ENCODE measurements at places on chromosomes 3 and 15.

DNA sequence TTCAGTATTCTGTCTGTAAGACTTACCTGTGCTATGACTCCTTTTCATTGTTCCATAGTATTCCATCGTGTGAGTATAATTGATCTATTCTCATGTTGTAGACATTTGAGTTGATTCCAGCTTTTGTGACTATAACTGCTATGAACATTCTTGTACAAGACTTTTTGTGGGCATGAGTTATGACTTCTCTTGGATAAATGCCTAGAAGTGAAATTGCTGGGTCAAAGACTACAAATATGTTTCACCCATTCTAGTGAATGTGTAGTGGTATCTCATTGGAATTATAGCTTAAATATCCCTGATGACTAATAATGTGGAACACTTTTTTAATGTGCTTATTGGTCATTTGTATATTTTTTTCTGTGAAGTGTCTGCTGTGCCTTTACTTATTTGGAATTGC lies 27.6 kb upstream of the NPHP3 start:
- peak; percentile 36 for DNase-seq

- DNase-seq: peak; percentile 60
Observed at GRCh38 chr15:98428253-98428989, 219.9 kb upstream of the IGF1R start.

DNA sequence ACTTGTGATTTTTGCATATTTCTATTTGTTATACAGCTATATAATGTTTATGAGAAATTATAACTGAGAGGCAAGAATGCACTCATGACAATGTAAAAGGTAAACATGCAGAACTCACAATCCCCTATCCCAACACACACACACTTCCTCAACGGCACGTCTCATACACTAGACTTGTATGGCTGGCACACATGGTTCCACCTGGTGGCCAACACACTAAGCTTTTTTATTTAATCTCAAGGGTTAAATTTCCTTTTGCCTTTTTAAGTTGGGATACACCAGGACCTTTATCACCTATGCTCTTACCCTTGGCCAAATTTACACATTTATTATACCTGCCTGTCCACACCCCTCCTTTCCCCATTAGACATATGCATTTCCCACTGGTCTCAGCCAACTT lies 88.6 kb upstream of the PSMD6 start:
- no peak for DNase-seq

GRCh38 chr15:57444877-57445513 lies 68.7 kb downstream of the CGNL1 start:
- DNase-seq: no peak

- DNase-seq: peak; percentile 20
Observed at GRCh38 chr3:130709671-130710070, 37.0 kb downstream of the PIK3R4 start.

DNA sequence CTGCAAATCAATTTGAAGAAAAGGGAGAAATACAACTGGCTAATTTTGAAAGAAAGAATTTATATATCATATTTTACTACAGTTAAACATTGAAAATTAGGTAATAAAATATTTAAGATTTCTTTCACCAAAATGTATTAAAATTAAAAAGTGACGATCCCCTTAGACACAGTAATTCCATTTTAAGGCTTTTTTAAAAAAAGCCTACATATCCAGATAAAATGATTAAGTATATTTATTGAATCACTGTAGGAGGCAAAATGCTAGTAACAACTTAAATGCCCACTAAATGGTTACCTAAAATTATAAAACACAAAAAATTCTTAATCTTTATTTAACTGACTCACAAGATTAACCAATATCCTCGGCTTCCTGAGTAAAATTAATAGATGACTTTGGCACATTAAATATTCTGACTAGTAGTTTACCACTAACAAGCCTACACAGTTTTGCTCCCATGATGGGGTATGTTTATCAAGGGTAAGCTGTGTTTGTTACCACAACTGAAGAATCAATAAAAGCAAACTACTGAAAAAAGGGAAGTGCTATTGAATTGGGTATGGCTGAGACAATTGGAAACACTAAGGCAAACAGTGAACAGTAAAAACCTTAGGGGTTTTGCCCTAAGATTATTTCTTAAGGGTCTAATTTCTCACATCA lies 28.4 kb downstream of the ANKRD28 start:
- DNase-seq: no peak

- peak; percentile 47 for DNase-seq
Observed at GRCh38 chr15:68278595-68279405, 1.3 kb downstream of the FEM1B start.

DNA sequence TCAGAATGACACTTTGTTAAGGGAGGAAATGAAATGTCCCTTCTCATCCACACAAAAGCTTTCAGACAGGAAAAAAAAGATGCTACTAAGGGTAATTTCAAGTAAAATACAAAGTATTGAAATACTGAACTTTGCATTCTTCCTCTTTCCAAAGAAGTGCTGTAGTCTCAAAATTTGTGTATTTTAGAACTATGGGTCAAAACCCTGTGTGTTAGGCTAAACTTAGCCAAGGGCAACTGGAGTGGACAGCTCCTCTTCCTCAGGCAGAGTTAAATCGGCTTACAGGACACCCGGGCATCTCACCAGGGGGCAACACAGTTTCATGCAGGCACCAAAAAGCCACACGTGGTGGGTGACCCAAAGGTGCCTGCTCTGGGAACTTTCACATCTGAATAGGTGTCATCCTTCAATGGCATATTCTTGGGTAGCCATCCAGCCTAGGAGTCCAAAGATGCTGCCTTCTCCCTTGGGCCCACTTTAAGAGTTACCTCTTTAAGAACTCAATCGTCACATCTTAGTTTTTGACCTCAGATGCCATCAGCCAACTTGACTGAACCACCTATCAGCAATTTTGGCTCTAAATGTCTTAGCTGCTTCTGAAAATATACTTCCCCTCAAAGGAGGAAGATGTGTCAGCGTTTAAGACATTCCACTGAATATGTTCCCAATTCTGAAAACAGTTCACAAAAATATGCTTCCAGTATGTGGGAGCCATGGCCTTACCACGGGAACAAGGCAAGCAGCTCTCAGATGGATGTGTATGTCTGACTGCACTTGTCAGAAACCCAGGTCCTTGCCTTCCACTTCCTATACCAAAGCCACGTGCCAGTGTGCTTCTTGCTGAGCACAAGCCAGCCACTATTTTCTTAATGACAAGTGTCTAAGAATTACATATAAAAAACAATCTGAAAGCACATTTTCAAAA lies 32.2 kb upstream of the MUC13 start:
- no peak for DNase-seq

DNA sequence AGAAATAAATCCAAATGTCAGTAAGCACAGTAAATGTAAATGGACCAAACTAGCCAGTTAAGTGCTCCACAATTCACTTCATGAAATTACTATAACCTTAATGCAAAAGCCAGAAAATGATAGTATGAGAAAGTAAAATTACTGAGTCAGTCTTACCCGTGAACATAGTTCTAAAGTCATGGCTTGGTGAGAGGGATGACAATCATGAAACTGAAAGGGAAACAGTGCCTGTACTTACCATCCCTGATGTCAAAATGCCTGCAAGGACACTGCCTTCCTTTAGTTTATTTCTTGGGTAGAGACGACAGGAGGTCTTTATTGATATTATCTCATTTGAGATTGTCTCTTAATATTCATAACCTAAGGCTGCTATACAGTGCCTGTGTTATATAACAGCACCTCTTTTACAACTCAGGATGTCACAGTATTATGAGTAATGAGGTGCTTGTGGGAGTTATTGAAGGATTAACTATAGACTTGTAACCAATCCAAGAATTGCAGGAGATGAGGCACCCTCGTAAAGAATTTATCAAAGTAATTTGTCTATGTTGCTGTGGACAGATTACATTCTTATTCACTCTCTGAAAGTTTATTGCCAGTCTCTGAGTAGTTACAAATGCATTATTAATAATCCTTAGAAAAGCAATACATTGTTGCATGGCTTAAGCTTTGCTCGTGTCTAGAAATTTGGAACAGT lies 142.9 kb upstream of the BFSP2 start:
- DNase-seq: peak; percentile 61

DNA sequence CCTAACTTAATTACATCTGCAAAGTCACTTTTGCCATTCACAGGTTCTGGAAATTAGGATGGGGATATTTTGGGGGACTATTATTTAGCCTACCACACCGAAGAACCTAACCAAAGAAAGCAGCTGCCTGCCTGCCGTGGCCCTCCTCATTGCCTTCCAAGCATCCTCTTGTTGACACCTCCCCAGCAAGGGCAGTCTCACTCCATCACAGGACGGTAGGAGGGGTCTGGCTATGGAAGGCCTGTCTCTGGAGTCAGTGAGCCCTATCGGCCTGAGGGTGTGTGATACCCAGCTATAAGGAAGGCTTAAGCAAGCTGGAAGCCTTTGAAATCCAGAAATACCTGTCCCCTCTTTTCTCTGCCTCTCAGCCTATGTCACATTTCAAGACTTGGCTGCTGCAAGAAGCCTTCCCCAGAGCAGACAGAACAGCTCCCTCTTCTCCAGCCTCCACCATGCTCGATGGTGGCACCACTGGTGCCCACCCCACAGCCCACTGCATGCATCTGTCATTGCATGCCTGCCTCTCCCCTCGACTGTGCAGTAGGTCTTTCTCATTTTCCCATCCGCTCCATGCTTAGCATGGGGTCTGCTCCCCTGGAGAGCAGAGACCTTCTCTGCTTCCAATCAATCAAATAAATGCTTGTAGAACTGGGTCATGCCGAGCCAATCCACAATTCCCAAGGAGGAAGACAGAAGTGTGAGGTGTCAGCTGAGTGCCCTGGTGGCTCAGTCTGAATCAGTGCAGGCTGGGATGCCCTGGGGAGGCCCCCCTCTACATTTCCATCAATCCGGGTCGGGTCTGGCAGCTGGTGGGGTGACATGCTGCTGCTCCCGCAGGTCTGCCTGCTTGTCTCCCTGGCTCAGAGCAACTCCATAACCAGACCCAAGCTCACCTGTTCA lies 23.9 kb upstream of the LOXL1 start:
- DNase-seq: no peak

GRCh38 chr3:52109611-52110301 lies 44.5 kb downstream of the POC1A start:
- no peak for DNase-seq

DNA sequence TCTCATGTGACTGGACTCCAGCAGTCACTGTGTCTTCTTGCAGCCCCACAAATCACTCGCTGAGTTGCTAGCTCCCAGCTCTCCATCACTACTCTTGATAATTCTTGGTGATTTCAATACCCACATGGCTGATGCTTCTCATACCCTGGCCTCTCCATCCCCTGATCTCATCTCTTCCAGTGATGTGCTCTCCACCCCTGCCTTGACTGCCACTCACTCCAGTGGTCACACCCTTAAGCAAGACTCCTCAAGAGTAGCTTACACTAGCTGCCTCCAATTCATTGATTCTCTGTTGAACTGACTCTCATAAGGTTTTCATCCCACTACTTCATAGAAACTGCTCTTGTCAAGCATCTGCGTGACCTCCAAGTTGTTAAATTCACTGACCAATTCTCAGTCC lies 837 bp downstream of the GRK7 start:
- no peak for DNase-seq

DNA sequence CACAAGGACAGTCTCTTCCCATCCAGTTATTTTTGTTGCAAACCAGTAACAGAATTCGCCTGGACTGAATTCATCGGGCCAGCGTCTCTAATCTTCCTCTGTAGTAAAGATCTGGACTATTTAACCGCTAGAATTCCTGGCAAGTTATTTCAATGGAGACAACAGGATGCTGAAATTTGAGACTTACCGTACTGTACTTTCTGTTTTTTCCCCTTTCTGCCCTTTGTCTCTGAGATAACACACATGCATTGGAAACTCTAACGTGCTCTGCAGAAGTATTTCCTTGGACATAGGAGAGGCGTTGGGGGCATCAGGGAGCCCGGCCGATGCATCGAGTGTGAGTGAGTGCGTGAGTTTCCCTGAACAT lies 61.5 kb downstream of the ASB7 start:
- DNase-seq: peak; percentile 42

DNA sequence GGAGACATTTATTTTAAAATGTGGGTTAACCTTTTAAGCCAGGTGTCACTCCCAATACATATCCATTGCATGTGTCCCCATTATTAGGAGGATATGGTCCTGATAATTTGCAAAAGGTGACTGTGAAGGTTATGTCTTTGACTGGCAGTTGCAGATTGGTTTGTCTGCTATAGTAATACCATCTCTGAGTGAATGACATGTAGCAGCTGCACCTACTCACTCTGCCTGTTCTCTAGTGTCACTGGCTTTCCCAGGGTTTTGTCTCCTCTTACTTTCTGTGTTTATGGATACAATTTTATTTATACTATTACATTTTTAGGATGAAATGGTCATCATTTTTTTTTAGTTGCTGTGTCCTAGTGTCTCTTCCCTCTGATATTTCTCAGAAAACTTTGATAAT lies 393.2 kb downstream of the C3orf38 start:
- DNase-seq: no peak

GRCh38 chr3:133469140-133469731 lies 69.4 kb downstream of the BFSP2 start:
- no peak for DNase-seq

GRCh38 chr3:196968233-196969133 lies at the start of gene PIGZ:
Gene PIGZ (minus strand): TSS chr3:196968833. CDS start chr3:196952031, 16,802 bp downstream.
- DNase-seq: peak; percentile 23

DNA sequence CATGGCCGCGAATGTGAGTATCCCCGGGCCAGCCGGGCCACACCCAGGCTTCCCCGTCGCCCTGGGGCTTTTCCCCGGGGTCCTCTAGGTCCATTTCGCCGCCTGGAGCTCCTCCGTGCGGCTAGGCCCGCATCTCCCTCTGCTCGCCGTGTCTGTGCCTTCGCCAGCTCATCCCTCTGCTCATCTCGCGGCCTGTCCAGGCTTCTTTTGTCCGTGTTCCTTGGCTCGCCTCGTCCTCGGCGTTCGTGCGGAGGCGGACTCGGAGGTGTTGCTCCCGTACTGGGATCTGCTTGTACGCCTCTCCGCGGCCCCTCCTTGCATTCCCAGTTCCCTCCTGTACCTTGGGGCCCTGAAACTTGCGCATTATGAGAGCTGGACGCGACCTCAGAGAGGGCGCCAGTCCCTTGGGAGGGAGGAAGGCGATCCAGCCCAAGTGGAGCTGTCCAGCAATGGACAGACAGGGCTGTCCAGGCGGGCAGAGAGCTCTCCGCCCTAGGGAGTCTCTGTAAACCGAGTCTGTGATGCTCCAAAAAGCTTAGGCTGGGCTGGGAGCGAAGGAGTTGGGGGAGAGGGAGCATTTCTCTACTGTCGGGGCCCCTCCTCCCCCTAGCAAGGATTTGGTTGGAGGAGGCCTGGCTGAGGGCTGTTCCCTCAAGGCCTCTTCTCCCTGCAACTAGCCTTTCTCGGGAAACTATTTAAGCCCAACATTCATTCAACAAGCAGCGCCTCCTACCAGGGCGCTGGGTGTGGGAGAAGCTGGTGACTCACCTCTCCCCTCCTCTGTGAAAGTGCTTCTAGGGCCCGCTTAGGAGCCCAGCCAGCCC lies 553 bp downstream of the TMEM43 start:
- DNase-seq: peak; percentile 95
